NCI-H187 treated with DMSO at 0.1 percent for 48 hours (cell line): ENCODE measurements at places on chromosomes 11 and 22.

DNA sequence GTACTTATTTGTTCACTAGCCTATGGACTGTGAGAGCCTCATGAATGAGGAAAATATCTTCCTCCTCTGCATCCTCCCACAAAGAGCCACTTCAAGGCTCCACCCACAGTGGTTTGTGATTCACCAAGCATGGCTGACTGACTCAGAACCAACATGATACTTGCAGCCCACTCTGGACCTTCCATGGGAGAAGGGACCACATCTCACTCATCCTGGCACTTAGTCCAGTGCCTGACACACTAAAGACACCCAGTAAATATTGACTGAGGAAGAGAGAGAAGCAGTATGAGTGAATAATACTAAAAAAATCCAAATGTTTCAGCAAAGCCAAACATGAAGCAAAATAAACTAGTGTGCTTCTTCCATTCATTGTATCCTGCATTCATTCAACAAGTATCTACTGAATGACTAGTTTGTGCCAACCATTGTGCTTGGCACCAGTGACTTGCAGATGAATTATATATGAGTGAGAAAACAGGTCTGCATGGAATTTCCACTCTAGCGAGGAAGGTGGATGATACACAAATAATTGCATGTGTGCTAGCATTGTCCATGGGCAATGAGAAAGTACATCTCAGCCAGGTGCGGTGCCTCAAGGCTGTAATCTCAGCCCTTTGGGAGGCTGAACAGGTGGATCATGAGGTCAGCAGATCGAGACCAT, 54.9 kb upstream of the BLID start:
- no peak for DNase-seq

GRCh38 chr11:75421035-75421602, 11.9 kb downstream of the KLHL35 start:
- no peak for DNase-seq

- no peak for DNase-seq
Observed at GRCh38 chr11:71388637-71389235, 59.5 kb downstream of the DHCR7 start.

DNA sequence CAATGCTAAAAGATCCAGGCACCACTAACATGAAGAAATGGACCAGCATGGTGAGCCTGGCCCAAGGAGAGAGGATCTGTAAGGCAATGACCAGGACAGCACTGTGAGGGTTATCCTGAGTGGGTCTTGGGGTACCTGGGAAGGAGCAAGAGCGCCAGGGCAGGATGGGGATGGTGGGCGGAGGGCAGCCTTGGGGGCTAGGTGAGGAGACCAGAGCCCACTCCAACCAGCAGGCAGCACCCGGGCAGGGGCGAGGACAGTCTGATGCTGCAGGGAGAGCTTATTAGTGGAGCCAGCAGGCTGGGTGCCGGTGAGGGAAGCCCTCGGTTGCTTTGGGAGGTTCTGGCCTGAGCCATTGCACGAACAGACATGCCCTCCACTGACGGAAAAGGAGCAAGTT, 10.7 kb upstream of the NAP1L4 start:
- DNase-seq, result no peak

DNA sequence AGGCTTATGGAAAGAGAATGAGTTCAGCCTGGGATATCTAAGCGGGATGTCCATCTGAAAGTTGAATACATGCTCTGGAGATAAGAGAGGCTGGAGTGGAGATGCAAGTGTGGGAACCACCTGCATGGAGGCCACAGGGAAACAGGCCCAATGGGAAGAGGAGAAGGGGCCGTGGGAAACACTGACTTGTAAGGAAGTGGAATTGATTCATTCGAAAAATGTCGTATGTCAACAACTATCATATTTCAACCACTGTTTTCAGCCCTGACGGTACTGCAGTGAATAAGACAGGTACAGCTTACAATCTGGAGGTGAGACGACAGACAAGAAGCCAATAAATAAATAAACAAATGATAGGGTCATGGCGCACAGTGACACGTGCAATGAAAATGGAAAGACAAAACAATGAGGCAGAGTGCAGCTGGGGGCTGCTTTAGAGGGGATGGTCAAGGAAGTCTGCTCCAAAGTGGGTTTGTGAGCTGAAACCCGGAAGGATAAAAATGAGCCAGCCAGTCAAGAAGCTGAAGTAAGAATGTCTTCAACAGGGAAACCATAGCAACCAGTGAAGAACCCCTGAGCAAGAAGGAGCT, 35.9 kb downstream of the EFCAB6 start:
- no peak for DNase-seq

- no peak for DNase-seq
Observed at GRCh38 chr22:36636916-36637315, 66.6 kb downstream of the CACNG2 start.

GRCh38 chr11:77046060-77046501, 11.9 kb downstream of the B3GNT6 start:
- DNase-seq, result no peak

- DNase-seq, result no peak
Observed at GRCh38 chr22:37242395-37242918, 1.6 kb downstream of the RAC2 start.

DNA sequence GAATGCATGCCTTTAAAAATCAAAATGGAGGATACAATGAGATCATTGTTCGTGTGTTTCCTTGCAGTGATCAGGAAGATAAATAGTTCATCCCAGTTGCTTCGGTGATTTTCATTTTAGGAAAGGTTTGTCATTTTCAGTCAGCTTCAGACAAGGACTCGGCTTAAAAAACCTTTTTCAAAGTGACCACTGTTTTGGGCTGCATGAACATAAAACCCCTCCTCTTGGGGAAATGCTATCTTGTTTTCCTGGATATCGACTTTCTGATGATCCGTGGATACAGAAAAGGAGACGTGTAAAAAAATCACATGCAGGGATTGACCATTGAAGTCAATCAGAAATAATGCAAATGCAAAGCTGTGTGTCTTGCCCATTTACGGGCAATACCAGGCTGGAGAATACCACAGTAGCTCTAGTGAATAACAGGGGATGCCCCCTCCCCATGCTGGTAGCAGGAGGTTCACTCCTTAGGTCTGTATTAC, 146.8 kb downstream of the MAML2 start:
- no peak for DNase-seq

GRCh38 chr22:39289975-39290720, 29.3 kb downstream of the RPL3 start:
- no peak for DNase-seq
